ENCODE measurements at places on chromosomes 13 and 19.

- no peak for DNase-seq
Measured at GRCh38 chr13:106522112-106522705, 13.3 kb downstream of the EFNB2 start.

GRCh38 chr19:48750771-48751504, 1.5 kb downstream of the FUT1 start:
- no peak for DNase-seq

DNA sequence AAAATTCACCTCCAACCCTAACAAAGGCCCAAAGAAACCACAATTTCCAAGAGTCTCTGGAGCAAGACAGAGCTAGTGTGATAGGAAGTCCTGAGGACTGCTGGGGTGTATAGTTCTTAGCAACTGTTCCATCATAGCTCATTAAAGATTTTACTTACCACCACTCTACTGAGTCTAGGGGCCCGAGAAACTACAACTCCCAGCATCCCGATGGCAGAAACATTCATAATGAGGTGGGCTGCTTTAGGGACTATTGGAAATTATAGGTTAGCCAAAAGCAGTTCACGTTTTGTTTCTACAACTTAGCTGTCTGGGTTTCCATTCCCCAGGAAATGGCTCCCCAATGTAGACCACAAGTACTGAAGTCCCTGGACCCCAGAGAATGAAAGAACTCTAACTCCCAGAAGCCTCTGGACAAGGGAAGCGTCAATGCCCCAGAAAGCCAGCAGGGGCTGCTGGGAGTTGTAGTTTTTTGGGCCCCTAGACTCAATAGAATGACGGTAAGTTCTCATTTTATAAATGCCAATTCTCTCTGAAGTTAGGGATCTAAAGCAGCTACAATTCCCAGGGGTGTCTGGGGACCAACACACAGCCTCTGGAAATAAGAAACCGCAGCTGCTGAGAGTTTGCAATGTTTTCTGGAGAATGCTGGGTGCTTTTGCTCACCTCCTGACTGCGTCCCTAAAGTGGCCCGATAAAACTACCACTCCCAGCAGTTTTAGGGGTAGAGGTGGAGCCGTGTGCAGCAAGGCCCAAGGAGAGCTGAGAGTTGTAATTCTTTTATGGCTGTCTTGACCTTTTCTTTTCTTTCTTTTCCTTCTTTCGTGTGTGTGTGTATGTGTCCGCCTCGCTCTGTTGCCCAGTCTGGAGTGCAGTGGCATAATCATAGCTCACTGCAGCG, 11.1 kb downstream of the FTL start:
- DNase-seq = no peak

DNA sequence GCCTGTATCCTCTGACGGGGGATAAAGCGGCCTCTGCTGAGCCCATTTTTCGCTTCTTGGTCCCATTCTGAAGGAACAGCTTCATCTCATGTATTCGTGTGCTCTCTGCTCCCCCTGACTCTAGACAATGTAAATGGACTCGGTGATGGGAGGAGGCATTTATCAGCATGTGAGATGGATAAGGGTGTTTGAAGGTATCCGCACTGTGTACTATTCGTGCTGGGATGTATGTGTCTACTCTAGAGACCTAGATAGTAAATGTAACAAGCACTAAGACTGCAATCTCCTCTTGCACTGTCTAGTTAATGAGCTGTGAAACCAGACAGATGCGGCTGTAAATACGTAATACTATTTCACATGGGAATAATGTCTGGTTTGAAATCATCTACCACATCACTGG, 134.6 kb upstream of the ARGLU1 start:
- DNase-seq = no peak

- DNase-seq = no peak
Measured at GRCh38 chr13:20232556-20233277, 598 bp upstream of the GJB6 start.

DNA sequence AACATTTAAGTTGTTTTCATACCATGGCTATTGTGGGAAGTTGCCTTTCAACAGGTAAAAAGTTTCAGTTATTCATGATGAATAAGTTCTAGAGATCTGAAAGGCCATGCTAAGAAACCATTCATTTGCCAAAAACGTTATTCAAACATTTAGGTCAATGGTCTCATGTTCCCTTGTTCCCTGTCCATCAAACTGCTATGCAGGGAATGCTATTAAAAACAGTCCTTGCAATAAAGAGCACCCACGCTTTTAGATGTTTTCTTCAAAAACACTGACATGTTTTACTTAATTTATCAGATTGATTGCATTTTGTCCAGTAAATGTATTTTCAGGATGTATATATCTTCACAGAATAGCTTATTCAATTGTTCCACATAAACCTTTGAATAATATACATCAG, 573.2 kb upstream of the PCDH20 start:
- DNase-seq = no peak

DNA sequence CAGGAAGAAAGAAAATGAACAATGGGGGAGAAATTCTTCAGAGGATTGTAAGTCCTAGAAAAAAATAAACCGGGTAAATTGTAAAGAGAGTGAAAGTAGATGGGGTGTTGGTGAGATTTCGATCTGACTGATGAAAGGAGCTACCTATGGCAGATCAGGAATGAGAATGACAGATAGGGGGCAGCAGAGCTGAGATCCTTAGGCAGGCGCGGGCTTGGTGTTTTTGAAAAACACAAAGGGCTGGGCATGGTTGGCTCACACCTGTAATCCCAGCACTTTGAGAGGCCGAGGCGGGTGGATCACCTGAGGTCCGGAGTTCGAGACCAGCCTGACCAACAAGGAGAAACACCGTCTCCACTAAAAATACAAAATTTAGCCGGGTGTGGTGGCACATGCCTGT, 1468.6 kb upstream of the SLC10A2 start:
- no peak for DNase-seq

GRCh38 chr19:40444825-40445312, 734 bp upstream of the SERTAD3 start:
- no peak for DNase-seq

- DNase-seq = no peak
Measured at GRCh38 chr19:17324357-17325114, 10.1 kb downstream of the ANO8 start.

- no peak for DNase-seq
Measured at GRCh38 chr19:18483119-18483890, 38.6 kb downstream of the ELL start.

DNA sequence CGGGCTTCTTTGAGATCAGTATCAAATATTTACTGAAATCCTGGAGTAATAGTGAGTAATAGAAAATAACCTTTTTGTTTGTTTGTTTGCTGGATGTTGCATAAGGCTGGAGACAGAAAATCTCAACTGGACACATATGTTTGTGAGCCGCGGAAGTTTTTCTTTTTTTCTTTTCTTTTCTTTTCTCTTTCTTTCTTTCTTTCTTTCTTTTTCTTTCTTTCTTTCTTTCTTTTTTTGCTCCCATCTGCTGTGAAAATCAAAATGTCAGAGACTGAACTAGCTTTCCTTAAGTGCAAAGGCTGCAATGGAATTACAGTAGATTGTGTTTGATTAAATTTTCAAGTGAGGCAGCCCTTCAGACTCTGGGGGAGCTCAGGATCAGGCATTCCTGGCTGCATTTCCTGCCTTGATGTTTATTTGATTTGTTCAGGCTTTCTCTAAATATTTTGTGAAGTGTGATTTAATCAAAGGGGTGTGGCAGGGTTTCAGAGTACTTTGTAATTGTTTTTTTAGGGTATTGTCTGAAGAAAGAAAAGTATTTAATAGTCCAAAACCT, 319 bp downstream of the FRY start:
- DNase-seq = no peak

DNA sequence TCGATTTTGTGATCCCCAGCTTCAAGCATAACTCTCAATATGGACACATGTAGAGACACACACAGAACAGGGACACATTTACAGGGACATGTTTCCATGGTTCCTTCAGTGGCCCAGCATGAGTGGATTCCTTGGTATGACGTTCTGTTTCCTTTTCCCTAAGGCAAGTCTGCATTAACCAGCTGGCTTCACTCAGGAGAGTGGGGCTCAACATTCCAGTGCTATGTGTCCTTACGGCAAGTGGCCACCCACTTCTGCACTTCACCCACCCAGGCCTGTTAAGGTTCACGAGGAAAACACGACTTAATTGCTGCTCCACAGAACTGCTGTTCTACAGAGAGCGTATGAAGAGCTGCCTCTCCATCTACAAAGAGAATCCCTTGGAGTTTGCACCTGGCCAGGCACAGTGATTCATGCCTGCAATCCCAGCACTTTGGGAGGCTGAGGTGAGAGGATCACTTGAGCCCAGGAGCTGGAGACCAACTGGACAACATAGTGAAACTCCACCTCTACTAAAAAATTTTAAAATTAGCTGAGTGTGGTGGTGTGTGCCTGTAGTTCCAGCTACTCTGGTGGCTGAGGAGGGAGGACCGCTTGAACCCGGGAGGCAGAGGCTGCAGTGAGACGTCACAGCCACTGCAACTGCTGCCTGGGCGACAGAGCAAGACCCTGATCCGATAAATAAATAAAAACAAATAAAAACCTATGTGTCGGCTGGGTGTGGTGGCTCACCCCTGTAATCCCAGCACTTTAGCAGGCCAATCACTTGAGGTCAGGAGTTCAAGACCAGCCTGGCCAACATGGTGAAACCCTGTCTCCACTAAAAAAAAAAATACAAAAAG, 32.5 kb downstream of the BRD4 start:
- peak; percentile 78 for DNase-seq

DNA sequence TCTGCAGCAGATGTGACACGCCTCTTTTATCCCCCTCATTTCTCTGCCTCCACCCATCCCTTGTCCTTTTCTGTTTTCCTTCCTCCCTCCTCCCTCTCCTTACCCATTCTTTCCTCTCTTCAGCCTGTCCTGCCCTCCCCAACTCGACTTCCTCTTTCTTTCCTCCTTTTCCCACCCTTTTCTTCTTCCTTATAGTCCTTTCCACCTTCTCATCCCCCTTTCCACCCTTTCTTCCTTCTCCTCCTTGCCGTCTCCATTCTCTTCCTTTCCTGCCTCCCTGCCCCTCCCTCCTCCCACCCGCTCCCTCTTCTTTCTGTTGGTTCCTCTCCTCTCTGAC, 688 bp upstream of the ZNF71 start:
- DNase-seq = no peak

Data from GM04504 (cell line).